Peyer's patch (tissue), 4 donors: ENCODE measurements at places on chromosomes 1 and 21. TPM values are rescaled to one million over a fixed set of nuclear protein-coding genes. Genes with fewer than 3 reads are reported as not detected.

Gene CELA2B
- total RNA-seq: not detected

Gene SPOCD1
- total RNA-seq: 3.3 TPM

Gene MROH9
- total RNA-seq: not detected

Gene SPRR1A
- not detected for total RNA-seq

Gene ROR1
- 4.8 TPM for total RNA-seq

Gene CNKSR1
- total RNA-seq: 113 TPM

Gene GNAT2
- total RNA-seq: not detected

Gene LCK
- total RNA-seq: 8.8 TPM

Gene ESPN
- total RNA-seq: 300 TPM

Gene MTMR11
- total RNA-seq: 47.9 TPM

Gene FMO1
- 13.2 TPM for total RNA-seq

Gene FAM177B
- total RNA-seq: 40.4 TPM

Gene C1QB
- total RNA-seq: 107 TPM

Gene SRM
- total RNA-seq: 9.3 TPM

Gene PRAMEF2
- total RNA-seq: not detected
